ENCODE measurements at places on chromosomes 13 and 19.

DNA sequence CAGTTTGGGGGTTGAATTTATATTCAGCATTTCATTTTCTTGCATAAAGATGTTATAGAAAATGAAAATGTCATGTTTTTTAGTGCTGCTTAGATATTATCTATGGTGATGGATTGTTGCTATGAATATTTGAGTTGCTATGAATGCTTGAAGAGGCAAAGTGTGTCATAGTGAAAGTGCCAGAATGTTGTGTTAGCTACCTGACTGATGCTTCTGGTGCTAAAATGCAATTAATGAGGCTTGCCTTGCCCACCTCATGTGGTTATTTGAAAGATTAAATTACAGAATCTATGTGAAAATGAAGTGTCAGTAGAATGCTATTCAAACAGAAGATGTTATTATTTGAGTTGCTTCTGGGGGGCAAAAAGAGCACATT lies 62.7 kb upstream of the MYCBP2 start:
- no peak for DNase-seq

- DNase-seq: no peak
These were observed 182.4 kb upstream of the UFM1 start for GRCh38 chr13:38167164-38167822.

GRCh38 chr19:3673506-3674439 lies 26.5 kb downstream of the PIP5K1C start:
- no peak for DNase-seq

- no peak for DNase-seq
These were observed 275.3 kb downstream of the KCTD12 start for GRCh38 chr13:76610819-76611415.

- DNase-seq: no peak
These were observed 19.6 kb downstream of the RNF6 start for GRCh38 chr13:26202365-26202972.
